ENCODE measurements at places on chromosomes 4 and X.

DNA sequence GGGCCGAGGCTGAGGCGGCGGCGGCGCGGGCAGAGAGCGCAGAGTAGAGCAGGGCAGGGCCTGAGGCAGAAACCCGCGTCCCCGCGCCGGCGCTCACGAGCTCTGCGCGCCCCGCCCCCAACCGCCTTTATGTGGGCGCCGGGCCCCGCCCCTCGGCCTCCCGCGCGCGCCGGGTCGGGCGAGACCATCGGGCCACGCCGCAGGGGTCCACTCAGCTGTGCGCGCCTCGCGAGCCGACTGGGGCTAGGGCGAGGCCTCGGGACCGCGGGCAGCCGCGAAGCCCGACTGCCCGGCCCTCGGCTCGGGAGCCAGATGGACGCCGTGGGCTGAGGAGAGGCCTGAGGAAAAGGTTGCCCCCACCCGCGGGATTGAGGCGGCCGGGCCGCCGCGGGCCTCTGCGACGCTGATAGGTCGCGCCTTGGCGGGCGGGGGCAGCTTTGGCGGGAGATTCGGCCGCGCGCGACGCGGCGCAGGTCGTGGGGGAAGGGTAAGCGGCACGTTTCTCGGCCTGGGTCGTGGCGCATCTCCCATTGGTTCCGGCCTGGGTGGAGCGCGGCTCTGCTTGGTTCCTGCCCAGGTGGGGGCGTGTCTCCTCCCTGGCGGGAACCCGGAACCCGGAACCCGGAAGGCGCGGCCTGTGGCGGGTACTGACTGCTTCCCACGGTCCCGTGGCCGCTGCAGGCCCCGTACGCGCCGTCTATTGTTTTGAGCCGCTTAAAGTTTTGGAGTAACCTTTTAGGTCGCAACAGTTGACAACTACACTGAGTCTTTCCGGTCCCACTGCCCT, at the start of gene SLBP:
Gene SLBP (minus strand): TSS at position 104 of the 787 bp plus-strand sequence. CDS start 131 bp downstream, outside the sequence.
- DNase-seq, result peak; percentile 98

DNA sequence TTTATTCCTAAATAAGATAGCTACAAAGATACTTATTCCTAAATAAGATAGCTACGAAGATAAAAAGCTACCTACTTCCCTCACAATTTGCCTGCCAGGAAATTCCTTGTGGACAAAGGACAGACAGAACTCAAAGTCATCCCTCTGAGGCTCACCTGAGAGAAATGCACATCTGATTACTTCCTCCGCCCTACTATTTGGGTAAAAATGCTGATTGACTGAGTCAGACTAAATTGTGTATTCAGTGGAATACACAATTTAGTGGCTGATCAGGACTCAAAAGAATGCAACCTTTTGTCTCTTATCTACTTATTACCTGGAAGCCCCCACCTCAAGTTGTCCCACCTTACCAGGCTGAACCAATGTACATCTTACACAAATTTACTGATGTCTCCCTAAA, 10.3 kb upstream of the MAGEB16 start:
- no peak for DNase-seq

GRCh38 chr4:19857380-19857779, 394.3 kb upstream of the SLIT2 start:
- no peak for DNase-seq

- DNase-seq, result peak; percentile 0
Observed at GRCh38 chr4:78720994-78721677, 55.0 kb upstream of the BMP2K start.

DNA sequence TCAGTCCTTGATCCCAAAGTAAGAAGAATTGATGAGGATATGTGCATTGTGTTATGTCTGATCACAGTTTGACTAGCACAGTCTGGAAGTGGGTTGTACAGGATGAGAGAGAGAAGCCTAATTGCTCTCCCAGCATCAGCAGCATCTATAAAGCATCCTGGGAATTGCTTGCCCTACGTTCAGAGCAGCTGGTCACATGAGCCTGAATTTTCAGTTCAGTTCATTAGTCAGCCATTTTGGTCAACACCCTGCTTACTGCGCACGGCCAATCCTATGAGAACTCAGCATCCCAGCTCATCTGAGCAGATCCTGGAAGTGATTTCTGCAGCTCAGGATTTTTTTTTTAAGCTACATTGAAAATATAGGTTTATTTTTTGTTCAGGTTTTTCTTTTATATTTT, at the start of gene RUFY3:
Gene RUFY3 (plus strand): TSS at position 218 of the 400 bp plus-strand sequence. CDS start 610 bp downstream, outside the sequence.
- DNase-seq, result no peak

DNA sequence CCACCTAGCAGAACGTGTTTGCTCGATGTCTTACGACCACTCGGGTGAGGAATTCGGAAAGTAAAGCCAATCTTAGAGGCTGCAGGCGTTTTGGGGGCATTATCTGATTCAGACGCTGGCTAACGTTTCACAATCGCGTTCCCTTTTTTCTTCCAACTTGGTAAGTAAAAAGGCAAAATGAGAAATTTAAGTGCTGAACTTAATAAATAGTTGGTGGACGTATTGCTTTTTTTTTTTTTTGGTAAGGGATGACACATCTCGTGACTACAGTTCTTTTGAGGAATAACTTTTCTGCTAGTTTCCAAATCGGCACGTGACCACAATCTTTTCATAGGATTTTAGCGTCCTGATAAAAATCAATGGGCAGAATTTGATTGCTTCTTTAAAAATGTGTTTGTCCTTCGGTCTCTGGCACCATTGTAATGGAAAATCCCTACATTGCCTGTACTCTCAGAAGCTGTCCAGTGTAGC, 848 bp downstream of the RAB9A start:
- no peak for DNase-seq

DNA sequence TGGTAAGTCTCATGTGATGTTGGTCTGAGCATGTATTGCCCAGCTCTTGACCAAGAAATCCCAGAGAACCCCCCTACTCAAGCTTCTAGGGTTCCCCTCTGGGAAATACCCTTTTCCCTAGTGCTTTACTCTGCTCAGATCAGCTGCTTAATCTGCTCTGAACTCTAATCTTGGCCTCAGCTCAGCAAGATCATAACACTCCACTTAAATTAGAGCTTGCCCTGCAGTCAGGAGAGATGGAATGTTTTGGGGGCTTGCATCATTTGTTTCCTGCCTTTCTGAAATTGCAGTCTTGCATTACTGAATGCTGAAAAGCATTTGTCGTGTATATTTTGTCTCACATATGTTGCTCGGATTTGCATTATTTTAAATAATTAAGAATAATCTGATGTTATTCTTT, 1153.6 kb downstream of the FSTL5 start:
- no peak for DNase-seq

DNA sequence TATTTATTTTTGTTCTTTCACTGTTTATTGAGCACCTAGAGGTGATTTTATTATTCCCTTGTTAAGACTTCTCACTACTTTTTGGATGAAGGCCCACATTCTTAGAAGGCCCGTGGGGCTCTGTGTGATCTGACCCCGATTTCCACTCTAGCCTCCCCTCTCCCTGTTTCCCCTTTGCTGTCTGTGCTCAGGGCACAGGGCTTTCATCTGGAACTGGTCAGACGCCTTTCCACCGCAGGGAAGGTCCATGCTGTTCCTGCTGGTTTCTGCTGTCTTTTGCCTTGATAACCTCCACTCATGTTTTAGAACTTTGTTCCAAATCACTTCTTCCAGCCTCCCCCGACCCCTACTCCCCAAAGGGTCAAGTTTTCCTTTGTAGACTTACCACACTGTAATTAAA, 31.3 kb upstream of the ANAPC4 start:
- no peak for DNase-seq

GRCh38 chr4:181484396-181484795, 758.8 kb upstream of the TENM3 start:
- no peak for DNase-seq

DNA sequence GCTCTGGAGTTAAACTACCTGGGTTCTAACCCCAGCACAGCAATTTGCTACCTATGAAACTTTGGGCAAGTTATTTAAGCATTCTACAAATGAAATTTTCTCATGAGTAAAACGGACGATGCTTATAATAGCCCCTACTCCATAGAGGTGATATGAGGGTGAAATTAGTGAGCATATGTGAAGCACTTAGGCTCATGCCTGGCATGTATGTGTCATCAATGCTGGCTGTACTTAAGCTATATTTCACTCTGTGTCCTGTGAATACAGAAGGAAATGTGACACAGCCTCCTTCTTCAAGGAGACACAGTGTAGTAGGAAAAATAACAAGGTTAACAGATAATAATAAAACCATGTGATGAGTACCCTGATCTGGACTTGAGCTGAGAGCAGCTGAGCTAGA, 20.4 kb upstream of the FMR1NB start:
- no peak for DNase-seq

GRCh38 chrX:15781961-15782699, 8.2 kb upstream of the ZRSR2 start:
- DNase-seq, result no peak

- DNase-seq, result no peak
Observed at GRCh38 chr4:140158365-140159030, 4.5 kb upstream of the MAML3 start.

- DNase-seq, result no peak
Observed at GRCh38 chr4:113008135-113008534, 41.3 kb upstream of the ANK2 start.

DNA sequence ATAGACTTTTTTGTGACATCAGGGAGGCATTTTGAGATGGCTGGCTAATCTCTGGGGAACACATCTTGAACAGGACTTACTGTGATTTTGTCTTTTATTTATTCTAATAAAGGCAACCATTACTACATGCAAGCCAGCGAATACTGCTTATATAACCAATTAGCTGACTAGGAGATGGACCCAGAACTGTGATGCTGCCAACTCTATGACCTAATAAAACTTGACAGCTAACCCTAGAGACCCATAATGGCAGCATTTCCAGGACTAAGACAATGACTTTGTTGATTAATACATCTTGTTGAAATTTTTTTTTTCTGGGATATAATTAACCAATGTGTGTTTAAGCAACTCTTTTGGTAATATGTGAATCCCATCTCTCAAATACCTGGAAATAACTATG, 584.6 kb downstream of the PRR32 start:
- no peak for DNase-seq

DNA sequence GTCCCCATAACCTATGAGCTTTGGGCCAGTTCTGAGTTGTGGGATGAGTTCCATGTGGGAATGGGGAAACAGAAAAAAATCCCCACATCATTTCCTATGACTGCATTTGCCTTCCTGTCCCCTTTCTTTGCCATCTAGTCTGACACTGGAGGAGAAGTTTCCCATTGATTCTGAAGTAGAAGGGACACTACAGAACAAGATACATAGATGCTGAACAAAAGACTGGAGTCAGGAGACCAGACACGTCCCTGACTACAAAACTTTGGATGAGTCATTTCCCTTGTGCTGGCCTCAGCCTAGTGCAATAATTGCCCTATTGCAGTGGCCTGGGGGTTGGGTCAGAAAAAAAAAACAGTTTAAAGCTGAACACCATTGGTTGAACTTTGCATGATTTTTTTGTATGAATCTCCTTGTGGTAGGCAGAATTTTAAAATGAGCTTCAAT, 22.1 kb downstream of the BEX3 start:
- no peak for DNase-seq

GRCh38 chr4:143538979-143539669, 25.6 kb downstream of the SMARCA5 start:
- no peak for DNase-seq

DNA sequence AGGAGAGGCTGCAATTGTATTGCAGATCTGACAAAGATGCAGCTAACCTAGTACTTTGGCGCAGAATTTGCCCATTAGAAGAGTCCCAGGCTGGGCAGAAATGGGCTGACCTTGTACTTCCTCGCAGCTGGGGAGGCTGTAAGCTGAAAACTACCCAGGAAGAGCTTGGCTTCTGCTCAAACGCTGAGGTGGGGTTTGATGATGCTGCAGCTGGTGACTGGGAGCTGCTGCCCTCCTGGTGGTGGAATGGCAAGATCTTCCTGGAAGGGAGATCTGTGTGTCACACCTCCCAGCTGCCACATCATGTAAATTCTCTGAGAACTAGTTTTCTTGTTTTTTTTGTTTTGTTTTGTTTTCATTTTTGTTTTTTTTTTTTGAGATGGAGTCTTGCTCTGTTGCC, 17.4 kb downstream of the CCNG2 start:
- DNase-seq, result no peak

DNA sequence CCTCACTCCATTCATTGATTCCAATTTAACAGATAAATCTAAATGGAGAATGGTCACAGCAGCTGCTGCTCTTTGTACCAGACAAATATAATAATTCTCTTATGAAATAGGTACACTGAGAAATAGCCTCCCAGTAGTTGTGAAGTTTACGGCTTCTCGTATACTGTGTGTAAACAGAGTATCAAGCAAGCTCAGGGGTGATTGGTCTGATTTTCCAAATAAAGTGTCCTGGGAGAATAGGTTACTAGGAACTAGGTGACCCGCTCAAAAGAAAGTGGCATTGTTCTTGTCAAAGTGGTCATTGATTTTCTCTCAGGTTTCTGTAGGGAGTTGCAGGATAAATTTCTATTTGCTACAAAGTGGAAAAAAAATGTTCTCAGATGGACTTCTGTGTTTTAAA, 838.2 kb downstream of the RAPGEF2 start:
- no peak for DNase-seq

- no peak for DNase-seq
Observed at GRCh38 chrX:70255452-70255851, 4.6 kb downstream of the P2RY4 start.

GRCh38 chr4:87120411-87121162, 99.8 kb downstream of the KLHL8 start:
- no peak for DNase-seq

DNA sequence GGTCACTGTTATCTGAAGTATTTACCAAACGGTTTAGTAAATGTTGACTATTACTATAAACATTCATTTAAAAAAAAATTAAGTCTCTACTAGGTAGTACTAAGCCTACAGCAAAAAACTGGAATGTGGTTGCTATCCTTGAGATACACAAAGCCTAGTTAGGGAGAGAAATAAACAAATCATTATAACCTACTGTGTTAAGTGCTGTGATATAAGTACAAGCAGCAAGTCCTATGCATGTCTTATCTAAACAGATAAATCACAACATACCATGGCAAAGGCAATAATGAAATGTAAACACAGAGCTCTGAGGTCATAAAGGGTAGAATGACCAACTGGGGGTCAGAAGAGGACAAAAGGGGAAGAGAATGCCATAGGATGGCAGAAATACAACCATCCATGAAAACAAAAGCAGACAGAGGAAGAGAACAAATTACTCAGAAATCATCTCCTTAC, 92.2 kb downstream of the RNF150 start:
- DNase-seq, result no peak

- DNase-seq, result no peak
Observed at GRCh38 chr4:34766935-34767334, 1477.4 kb downstream of the ARAP2 start.

- DNase-seq, result no peak
Observed at GRCh38 chrX:40243755-40244515, 146.2 kb upstream of the BCOR start.

DNA sequence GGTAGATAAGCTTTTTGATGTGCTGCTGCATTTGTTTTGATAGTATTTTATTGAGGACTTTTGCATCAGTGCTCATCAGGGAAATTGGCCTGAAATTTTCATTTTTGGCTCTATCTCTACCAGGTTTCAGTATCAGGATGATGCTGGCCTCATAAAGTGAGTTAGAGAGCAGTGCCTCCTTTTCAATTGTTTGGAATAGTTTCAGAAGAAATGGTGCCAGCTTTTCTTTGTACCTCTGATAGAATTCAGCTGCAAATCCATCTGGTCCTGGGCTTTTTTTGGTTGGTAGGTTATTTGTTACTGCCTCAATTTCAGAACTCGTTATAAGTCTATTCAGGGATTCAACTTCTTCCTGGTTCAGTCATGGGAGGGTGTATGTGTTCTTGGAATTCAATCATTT, 15.6 kb upstream of the TMPRSS11F start:
- no peak for DNase-seq

- DNase-seq, result no peak
Observed at GRCh38 chr4:14659286-14659685, 343.0 kb upstream of the CPEB2 start.
